ENCODE measurements at places on chromosomes 7 and 10.

DNA sequence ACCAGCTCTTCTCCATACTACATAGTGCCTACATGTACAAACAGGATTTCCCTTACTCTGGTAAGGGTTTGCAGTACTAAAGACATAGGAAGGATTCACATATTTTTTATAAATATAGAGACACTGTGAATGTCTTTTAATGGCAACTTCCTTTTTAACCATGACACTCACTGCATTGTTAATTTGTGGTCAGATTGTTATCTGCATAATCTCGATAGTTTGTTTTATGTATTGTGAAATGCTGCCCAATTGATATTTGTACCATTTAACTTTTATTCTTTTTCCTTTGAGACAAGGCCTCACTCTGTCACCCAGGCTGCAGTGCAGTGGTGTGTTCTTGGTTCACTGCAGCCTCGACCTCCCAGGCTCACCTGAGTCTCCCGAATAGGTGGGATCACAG is 39.7 kb downstream of the SP8 start:
- DNase-seq = no peak

GRCh38 chr7:1666317-1666822 is 3.7 kb upstream of the ELFN1 start:
- DNase-seq = no peak

GRCh38 chr10:130456616-130457015 is 320.4 kb downstream of the GLRX3 start:
- no peak for DNase-seq

GRCh38 chr7:17481118-17481517 is 182.7 kb downstream of the AHR start:
- no peak for DNase-seq

DNA sequence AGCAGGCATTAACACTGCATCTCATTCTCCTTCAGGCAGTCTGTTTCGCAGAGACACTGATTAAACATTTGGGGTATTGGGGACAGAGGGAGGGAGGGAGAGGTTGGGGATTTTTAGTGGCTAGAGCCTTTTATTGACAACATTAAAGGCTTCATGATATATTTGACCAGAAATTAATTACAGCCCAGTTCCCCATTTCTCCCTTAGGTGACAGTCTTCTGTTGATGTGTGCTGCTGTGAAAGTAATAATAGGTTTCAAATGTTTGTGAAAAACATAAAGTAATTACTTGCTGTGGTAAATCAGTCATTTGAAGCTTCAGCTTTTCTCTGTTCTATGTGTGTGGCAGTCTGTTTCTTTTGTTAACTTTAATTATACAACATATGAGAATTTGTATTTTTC is 105.3 kb upstream of the LRGUK start:
- no peak for DNase-seq

GRCh38 chr7:99694912-99695304 is 15.1 kb upstream of the CYP3A5 start:
- DNase-seq = no peak

GRCh38 chr10:78894089-78894840 is 174.5 kb upstream of the ZMIZ1 start:
- no peak for DNase-seq

- DNase-seq = no peak
These were observed 202.1 kb downstream of the PRPF18 start for GRCh38 chr10:13788711-13789447.

- DNase-seq = peak; percentile 60
These were observed 804 bp downstream of the FRAT1 start for GRCh38 chr10:97319671-97320479.

DNA sequence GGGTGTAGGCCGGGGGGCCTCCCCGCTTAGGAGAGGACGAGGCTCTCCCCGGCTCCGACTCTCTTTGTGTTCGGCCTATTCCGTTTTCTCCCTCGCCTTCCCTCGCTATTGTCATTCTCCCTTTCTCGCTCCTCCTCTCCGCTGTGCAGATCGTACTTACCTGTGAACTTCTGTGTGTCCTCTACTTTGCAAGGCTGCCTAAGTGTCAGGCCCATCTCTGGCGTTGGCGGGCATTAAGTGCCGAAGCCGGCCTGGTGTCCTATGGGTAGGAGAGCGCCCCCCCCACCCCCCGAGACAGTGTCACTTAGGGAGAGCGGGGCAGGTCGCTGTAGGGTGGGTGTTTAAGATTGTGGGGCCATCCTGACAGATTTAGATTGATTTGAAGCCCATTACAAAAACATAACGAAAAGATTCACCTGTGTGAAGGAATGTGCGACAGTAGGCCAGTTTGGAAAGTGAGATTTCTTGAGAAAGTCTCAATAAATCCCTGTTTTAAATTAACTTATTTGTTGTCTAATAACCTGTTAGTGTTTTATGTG is 579 bp downstream of the RBM33 start:
- peak; percentile 36 for DNase-seq

DNA sequence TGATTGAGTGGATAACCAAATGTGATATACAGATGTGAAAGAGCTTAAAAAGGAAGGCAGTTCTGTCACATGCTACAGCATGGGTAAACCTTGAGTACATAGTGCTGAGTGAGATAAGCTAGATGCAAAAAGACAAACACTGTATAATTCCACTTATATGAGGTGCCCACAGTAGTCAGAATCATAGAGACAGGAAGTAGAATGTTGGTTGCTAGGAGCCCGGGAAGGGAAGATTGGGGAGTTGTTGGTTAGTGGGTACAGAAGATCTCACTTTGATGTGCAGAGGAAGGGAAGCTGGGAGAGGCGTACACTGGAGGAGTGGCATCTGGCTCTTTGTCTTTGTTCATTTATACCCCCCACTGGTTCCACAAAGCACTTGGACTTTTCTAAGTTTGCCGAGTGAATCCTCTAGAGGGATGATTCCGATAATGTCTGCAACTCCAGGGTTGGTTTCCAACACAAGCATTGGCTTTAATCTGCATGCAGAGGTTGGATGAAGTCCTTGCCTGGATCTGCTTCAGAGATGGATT is 39.5 kb downstream of the TSPAN14 start:
- DNase-seq = peak; percentile 41

DNA sequence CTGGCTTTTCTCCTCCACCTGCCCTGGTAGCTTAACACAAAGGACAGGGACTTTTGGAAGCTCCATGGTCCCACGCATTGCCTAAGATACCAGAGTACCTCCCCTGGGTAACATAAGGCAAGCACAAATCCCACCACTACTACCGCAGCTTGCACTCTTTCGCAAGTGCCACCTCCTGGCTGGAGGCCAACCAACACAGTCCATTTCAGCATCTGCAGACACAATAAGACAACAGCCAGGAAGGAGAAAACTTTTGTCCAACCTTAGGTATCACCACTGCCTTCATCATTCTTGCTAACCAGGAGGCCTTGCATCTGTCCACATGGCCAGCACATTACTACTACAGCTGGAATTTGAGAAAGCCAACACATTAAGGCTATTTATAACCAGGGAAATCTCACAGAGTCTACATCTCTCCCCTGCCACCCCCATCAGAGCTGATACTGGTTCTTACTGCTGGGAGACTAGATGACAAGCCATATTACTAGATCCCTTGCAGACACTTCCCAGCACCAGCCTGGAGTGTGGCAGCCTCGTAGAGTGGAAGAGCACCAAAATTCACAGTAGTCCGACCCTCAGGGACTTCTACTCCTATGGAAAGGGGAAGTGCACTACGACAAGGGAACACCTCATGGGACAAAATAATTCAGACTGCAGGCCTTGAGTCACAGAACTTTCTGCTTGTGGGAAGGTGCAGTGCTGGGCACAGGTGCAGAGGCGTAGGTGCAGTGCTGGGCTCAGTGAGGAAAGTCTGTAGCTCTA is 39.8 kb upstream of the CDK13 start:
- DNase-seq = peak; percentile 3

GRCh38 chr10:8487346-8487745 is 432.9 kb downstream of the GATA3 start:
- no peak for DNase-seq

DNA sequence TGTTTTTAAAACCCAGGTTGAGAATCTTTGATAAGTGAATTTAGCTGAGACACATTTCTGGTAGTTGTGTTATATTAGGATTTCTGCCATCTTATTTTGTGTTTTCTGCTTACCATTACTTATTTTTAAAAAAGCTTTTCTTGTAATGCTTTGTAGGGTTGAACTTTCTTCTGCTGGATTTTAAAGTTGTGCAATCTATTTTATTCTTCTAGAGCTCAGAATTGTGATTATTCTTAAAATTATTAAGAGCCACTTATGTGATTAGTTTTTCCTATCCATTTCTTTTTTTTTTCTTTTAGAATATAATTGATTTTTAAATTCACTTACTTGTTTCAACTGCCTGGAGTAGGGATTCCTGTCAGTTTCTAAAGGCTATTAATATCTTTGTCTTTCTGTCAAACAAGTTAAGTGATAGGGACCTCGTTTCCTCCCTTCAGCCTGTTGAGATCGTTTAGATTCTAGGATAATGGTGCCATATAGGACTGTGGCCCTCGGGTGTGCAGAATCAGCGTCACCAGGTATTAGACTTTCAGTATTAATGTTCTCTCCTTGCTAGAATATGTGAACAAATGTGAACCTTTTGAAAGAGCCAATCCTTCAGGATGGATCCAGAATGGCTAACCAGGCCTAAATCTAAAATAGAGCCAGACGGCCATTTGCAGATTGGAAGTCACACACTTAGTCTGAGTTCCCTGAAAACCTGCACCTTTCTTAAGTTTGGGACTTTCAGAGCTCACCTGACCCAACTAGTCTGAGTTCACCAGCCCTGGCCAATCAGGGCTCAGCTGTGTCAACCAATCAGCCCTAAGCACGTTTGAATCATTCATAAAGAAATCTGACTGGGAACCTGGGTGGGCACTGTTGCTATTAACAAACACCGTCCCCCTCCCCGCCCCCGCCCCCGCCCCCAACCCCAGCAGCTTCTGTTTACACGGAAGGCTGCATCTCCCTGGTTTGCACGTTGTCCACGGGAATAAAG is 26.2 kb downstream of the CUX1 start:
- DNase-seq = no peak

- no peak for DNase-seq
These were observed 733 bp downstream of the PRKCQ start for GRCh38 chr10:6579183-6579903.

DNA sequence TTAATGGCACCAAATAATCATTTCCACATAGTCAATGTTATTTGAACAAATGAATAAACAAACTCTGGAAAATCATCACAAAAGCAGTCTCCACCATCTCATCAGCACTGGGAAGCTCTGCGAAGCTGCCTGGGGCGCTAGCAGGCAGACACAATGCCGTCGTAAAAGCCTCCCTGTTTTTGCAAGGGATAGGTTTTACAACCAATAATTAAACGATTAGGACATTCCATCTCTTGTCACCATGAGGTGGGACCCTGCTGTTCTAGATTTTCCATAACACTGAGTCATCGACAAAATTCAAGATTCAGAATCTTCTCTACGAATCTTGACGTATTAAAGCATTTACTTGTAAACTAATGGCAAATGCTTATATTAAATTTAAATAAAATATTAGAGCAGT is 172.8 kb upstream of the AKR1E2 start:
- no peak for DNase-seq

- no peak for DNase-seq
These were observed 25.5 kb upstream of the MNX1 start for GRCh38 chr7:157035979-157036378.

DNA sequence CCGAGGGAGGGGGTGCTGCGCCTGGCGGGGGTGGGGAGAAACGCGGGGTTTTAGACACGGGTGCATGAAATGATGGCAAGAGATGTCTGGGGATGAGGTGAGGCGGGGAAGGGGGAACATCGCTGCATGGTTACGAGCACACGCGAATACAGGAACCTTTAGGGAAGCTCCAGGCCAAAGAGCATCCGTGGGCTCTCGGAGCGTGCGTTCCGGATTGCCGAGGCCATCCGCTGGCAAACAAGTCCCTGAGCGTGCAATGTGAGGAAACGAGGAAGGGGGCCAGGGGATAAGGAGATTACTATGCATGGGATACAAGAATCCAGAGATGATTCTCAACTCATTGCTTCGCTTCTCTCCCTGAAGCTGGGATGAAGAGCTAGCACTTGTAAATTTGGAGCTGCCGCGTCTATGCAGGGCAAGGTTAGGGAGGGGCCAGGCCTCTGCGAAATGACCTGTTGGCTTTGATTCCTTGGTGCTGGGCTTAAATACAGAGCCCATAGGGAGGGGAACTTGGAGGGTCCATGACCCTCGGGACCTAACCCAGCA is 520 bp upstream of the WNT2 start:
- DNase-seq = no peak

DNA sequence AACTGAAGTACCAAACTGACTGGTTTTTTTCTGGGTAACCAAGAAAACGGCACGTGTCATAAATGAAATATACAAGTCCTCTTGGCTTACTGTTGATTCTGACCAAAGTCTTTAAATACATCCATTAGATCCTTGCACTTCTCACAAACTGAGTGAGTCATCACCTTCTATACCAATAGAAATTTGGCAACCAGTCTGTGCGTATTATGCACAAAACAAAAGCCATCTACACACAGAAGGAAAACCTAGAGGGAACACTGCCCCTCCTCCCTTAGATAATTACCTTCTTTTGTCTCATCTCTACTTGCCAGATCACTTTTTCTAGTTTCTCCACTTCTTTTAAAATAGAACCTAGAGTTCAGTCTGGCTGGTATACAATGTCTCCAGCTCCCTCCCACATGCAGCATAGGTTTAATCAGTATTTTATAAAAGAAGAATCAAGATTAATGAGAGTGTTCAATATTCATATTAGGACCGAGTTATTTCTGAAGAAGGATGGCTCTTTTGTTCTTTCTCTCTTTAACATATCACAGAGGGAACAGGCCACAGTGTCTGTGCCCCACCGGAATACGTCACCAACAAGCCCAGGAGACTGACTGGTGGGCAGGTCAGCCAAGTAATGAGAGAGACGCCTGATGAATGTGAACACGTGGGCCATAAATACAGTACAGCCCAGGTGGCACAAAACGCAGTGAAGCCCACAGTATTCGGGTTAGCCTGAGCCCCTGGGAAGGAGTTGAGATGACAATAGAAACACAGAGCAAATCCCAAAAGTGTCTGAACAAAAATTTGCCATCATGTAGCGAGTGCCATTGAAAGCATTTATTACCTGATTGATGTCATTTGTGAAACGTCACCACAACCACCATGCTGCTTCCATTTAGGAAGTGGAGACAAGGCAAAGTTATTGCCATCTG is 91.3 kb downstream of the KIAA1549 start:
- DNase-seq = no peak

GRCh38 chr7:17293481-17293880 is 5.0 kb upstream of the AHR start:
- no peak for DNase-seq

GRCh38 chr10:60846173-60846572 is 67.9 kb downstream of the CDK1 start:
- no peak for DNase-seq

DNA sequence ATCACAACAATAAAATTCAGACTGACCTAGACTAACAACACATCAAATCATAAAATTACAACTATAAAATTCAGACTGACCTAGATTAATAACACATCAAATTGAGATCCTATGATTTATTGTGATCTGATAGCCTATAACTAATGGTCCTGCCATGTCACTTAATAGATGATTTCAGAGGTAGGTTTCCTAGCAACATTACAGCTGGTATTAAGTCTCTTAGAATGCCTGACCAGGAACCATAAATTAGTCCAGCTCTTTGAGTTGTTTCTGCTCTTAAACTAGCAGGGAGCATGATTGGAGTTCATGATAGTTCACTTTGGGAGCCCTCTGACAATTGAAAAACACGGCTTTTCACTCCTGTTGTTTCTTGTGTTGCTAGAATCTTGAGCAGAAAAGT is 318.9 kb downstream of the BMPER start:
- no peak for DNase-seq

GRCh38 chr10:79020015-79020491 is 48.7 kb upstream of the ZMIZ1 start:
- DNase-seq = peak; percentile 94
